NCI-H2081 (cell line): ENCODE measurements at places on chromosomes 11 and 22.
A peak's percentile ranks its signal among the peaks of the same experiment; 100 is the strongest.

- no peak for DNase-seq
These were observed 7.2 kb upstream of the OSM start for GRCh38 chr22:30273711-30274436.

- DNase-seq = peak; percentile 68
These were observed 132.0 kb downstream of the ELP4 start for GRCh38 chr11:31641477-31642062.

GRCh38 chr22:37643225-37643847 is 3.9 kb downstream of the SH3BP1 start:
- peak; percentile 23 for DNase-seq

GRCh38 chr11:48007677-48008076 is 27.3 kb downstream of the PTPRJ start:
- DNase-seq = no peak

- DNase-seq = no peak
These were observed 54.6 kb downstream of the MCHR1 start for GRCh38 chr22:40733919-40734318.

DNA sequence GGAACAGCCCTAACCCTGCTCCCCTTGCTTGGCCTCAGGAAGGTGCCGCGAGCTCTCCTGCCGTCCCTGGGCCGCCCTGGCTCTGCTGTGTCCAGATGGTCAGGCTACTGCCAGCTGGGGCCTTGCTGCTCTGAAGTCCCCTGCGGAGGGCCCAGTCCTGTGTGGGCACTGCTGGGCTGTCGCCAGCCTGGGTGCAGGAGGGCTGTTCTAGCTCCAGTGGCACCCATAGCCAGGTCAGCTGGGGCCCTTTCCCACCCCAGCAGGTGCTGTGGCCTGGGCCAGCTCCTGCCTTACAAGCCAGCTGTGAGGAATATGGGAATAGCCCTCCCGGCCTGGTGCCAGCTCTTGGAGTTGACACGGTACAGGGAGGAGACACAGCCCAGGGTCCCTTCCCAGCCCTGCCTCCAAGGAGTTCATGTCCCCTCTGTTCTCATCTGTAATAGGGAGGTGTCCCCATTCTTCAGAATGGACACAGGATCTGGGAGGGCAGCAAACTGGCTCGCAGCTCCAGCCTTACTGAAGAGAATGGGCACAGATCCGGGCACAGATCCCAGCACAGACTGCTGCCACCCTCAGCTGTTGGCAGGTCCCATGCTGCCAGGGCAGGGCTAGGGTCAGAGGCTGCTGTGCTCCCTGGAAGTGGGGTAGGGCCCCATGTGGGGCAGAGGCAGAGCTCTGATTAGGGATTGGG is 3.9 kb downstream of the DERL3 start:
- no peak for DNase-seq

DNA sequence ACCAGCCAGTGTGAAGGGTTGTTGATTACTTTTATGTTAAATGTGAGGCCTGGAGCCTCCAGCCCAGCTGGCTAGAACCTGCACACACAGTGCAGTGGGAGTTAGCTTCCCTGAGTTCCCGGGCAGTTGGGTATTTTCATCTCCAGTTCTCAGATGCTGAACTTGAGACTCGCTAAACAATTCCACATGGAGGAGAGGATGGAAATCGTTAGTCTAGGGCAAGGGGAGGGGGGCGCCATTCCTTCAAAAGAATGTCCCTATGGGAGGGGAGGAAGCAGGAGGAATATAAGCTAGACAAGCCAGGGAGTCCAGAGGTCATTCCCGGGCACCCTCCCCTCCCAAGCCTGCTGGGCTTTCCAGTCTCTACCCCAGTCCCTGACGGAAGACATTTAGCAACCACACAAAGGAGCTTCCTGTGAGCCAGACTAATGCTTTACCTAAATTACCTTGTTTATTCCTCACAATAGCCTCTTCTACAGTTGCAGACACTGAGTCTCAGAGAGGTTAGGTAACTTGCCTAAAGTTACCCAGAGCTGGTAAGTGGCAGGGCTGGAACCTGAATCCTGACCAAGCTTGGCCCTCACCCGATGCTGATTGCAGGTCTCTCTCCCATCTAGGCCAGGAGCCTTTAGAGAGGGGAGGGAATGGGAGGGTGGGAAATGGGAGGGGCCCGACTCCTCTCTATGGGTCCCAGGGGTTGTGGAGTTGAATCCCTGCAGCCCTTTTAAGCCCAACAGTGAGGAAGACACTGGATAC is 1.9 kb upstream of the TSKU start:
- no peak for DNase-seq

DNA sequence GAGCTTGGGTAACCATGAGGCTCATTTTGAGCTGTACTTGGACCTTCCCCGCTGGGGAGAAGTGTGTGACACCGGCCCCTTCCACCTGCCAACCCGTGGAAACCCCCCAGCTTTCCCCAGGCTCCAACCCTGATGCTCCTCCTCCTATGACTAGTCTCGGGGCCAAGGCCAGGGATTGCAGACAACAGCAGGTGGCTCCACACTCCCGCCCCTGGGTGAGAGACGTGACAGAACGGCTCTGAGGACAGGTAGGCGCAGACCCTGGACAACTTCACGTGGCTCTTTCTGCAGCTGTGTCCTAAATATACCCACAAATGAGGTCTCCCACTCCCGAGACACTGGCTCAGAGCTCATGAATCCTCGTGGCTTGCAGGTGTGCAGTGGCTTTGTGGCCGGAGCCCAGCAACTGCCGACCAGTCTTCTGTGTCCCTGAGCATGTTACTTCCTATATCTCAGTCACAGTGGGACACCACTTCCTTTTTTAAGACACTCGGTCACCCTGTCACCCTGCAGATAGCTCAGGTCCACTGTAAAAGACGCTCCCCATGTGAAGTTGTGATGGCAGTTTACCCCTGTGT is 55.2 kb downstream of the NECTIN1 start:
- no peak for DNase-seq

- no peak for DNase-seq
These were observed 1125.0 kb downstream of the BRD1 start for GRCh38 chr22:48702573-48703264.

DNA sequence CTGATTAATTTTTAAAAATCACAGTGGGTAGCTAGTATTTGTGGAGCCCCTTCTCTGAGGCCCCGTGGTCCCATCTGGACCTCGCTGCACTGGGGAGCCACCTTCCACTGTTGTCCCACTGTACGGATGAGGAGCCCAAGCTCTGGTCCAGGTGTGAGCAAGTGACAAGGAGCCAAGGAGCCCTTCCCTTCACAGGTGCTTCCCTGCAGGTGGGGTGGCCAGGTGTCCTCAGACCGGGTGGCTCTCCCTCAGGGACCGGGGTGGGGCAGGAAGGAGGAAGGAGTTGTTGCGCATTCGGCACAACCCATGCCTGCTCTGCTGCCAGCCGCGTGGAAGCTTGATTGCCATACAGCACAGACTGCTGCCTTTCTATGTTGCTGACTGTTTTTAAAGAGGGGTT is 10.4 kb upstream of the SEPTIN5 start:
- peak; percentile 40 for DNase-seq

GRCh38 chr11:57475671-57476046 is 15.3 kb downstream of the RTN4RL2 start:
- DNase-seq = no peak

DNA sequence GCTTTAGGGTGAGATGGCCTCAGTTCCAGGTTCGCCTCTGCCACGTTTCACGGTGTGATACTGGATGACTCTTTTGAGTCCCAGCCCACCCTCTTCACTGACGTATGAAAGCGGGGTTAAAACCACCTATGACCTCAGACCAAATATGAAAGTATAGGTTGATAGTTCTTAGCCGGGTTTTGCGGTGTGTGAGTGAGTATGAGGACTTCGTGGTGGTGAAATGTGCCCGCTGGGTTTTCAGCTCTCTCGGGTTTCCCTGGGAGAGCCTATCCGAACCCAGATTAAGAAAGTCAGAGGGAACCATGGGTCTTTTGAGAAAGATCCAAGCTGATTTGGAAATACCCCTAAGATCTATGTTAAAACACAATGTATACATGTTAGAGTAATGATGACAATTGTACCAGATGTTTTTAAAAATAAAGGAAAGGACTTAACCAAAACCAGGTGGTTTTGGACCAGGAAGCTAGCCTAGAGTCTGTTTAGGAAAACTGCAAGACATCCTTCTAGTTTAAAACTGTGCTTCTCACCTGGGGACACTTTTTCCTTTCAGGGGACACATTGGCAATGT is 25.8 kb upstream of the ST3GAL4 start:
- no peak for DNase-seq

GRCh38 chr11:72773696-72774095 is 20.2 kb downstream of the STARD10 start:
- no peak for DNase-seq

DNA sequence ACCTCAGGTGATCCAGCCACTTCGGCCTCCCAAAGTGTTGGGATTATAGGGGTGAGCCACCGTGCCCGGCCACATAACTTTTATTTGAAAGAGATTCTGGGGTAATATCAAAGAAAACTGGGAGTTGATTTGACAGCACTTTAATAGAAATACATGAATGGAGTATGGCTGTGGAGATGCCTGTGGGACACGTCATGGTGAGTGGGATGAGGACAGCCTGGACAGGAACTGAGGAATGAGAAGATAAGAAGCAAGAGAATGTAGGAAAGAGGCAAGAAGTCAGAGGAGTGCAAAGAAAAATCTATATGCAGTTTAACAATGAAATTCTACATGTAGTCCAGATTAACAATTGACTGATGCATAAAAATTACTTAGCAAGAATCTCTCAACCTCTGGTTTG is 31.0 kb downstream of the SLC22A6 start:
- DNase-seq = no peak

DNA sequence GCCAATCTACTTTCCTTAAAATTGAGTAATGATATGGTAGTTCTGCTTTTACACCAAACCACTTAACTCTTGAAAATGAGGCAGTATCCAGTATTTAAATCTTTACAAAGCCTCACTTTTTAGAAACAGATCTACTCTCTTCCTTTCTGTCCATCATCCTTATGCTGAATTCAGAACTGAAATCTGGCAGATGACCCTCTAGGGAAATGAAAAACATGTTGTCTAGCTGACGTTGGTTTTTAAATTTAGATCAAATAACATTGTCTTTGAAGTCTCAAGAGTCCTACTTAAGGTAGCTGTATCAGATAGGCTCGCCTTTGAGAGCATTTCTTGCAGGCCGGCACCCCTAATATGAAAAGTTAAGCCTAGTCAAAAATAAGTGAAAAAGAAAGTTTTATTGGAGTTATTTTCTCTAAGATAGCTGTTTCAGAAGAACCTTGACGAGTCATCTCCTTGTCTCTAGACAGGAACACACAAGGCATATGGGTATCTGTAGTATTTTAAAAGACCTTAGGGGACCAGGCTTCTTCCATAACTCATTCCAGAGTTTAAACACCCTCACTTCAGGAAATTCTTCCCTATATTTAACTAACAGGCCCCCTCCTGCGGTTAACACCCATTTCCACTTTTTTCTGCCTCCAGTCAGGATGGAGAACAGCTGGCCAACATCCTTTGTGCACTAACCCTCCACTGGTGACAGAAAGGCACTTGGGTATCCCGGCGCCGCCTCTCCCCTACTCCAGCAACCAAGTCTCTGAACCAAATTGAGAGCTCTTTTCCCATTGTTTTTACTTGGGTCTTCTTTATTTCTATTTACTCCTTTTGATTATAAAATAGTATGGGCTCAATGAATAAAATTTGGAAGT is 81.2 kb downstream of the WNT11 start:
- DNase-seq = no peak

DNA sequence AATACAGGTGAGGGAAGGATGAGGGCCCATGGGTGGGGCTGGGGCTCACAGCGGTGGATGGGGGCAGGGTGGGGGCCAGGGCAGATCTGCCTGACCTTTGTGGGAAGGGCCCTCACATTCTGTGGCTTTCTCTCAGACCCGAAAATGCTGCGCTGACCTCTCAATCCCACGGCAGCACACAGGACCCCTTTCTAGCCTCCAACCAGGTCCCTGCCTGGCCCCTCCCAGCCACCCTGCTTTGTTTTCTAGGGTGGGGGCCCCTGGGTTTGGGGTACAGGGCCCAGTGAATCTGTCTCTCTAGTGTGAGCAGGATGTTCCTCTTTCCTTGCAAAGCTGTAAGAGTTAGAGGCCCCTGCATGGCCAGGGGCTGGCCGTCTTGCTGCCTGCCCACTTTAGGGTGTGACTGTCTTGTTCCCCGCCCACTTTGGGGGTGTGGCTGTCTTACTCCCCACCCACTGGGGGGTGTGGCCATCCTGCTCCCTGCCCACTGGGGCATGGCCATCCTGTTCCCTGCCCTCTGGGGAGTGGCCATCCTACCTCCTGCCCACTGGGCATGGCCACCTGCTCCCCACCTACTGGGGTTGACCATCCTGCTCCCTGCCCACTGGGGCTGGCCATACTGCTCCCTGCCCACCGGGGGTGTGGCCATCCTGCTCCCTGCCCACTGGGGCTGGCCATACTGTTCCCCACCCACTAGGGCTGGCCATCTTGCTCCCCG is 11.5 kb downstream of the PARVG start:
- DNase-seq = no peak

- no peak for DNase-seq
These were observed 6.2 kb upstream of the RANBP1 start for GRCh38 chr22:20109411-20110358.

DNA sequence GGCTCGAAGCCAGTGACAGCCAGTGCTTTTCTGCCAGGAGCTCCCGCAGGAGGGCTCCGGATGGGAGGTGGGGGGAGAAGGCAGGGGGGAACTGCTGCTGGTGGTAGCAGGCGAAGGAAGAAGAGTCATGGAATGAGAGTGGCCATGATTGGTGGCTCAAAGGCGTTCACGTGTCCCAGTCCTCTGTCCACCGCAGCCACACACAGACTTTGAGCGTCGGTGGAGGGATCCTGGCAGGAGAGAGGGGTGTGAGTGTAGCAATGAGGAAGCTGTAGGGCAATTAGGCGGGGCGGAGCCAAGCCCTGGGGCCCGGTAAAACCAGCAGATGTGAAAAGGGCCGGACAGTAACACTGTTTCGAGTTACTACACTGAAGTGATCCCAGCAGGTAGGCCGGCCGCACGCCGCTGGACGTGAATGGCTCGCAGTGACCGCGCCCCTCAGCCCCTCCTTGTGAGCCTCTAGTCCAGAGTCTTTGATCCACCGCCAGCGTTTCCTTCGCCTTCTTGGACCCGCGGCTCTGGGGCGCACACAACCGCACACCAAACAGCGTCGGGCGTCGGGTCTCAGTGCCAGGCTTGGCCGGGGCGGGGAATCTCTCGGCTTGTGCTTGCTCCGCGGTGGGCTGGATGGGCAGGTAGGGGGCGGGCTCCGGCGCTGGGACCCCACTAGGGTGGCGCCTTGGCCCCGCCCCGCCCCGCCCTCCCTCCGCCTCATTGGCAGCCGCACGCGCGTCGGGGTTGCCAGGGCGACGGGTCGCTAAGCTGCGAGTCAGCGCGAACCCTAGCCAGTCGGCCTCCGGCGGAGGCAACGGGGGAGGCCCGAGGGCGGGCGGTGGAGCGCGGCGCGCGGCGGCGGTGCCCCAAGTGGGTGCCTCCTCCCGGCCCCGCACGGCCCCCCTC is at the start of gene LRRC10B:
LRRC10B (plus strand) TSS at position 788 of the 900 bp plus-strand sequence. CDS start 250 bp downstream, outside the sequence.
- peak; percentile 36 for DNase-seq

DNA sequence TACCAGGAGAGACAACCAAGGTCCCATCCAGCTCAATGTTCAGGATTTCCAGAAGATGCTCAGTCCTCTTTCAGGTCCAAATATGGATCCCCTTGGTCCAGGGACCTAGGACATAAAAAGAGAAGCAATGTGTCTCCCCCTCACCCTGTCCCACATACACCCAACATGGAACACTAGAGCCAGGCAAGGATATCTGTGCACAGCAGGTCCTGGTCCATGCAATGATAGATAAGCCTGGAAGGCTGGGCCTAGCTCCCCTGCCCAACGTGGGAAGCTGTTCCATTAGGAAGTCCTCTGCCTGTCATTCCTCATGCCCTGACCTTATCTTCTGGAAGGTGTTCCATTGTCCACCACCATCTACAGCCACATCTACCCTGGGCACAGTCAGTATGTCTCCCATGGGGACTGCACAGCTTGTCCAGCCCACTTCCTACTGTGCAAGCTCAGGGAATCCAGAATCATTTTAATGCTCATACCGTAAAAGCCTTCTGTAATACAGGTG is 1434.8 kb downstream of the TBC1D22A start:
- DNase-seq = no peak
